Stimulated activated CD8-positive, alpha-beta memory T cell treated with anti-CD3 and anti-CD28 coated beads, Interleukin-12 subunit alpha, Interleukin-12 subunit beta, amount 100 ng/mL, for 1 hour (primary cell): ENCODE measurements at places on chromosomes 7 and 10.

GRCh38 chr10:127200646-127201045, 4.3 kb upstream of the INSYN2A start:
- no peak for DNase-seq

- no peak for DNase-seq
Measured at GRCh38 chr10:129101232-129101980, 365.6 kb upstream of the MGMT start.

DNA sequence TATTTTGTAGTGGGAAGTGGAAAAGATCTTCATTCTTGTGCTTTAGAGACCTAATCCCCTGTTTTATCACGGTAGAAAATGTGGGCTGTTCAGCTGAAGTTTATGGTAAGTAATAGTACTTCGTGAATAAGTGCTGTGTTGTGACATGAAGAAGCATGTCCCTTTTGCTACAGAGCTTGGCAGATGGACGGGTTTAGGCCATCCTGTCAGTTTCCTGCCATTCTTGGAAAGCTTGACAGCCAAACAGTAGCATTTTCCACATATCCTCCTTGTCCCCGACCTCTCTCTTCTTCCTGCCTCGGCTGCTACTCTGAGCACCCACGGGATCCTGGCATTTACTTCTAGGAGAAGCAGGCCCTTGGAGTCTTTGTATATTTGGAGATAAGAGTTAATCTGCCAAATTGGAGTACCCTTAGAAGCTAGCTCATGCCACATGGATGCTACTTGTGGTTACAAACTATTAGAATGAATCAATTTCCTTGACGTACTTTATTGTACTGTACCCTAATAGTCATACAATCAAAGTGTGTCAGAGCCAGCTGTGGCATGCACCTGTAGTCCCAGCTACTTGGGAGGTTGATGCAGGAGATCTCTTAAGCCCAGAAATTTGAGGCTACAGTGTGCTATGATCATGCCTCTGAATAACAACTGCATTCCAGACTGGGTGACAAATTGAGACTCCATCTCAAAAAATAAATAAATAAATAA, 39.2 kb downstream of the PNLIPRP3 start:
- no peak for DNase-seq

DNA sequence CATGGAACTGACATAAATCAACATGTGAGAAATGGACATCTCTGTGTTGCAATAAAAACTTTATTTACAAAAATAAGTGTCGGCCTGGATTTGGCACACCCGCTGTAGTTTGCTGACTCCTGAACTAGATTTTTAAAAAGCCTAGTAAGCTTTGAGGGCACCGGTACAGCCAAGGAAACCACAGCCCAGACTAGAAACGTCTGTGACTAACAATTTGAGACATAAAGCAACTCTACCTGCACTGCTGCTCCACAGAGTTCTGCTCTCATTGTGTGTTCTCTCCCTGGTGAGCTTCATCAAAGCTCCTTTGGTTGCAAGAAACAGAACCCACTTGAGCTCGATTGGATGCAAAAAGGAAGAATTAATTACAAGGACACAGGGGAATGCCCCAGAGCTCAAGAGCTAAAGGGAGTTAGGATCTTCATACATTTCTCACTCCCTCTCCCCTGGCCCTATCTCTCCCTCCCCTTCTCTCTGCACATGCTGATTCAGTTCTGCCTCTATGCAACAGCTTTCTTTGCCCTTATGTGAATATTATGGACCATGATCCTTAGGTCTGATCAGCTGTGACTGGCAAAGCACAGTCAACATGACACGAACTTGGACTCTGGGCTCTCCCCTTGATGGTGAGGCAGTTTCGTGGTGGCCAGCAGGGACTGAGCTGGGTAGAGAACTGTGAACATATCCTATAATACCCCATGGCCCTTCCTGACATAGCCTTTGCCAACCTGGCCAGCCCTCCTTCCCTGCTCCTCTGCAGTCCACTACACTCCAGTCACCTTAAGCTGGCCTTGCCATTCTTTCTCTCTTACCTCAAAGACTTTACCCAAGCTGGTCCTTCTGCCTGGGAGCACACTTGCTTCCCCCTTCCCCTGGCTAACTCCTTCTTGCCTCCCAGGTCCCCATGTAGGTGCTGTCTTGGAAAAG, 77.5 kb upstream of the YAE1 start:
- DNase-seq: no peak

- no peak for DNase-seq
Measured at GRCh38 chr7:121328508-121329190, at the start of gene WNT16. Gene WNT16 (plus strand): TSS chr7:121329000. CDS start chr7:121329293, 293 bp downstream.

DNA sequence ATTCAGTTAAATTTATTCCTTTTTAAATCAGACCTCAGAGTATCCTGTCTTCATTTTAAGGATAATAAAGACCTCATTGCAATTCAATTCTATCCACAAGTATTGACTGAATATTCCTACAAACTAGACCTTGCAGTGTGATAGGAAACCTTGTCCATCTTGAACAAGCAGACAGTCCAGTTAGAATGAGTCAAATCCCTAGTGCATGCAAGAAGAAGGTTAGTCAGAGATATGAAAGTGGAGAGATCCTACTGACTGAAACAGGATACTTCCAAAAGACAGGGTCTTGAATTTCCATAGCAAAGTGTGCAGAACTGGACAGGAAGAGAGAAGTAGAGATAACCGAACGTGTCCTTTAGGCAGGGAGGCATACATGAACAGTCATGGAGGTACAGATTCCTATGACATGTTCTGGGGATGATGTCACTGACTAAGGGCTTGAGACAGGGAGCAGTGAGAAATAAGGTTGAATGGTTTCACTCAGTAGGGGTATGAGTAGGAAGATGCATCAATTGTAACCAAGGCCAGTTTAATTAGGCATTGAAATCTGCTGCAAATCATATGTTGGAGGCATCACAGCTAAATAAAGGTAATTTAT, 45.2 kb downstream of the PPP1R3A start:
- no peak for DNase-seq

DNA sequence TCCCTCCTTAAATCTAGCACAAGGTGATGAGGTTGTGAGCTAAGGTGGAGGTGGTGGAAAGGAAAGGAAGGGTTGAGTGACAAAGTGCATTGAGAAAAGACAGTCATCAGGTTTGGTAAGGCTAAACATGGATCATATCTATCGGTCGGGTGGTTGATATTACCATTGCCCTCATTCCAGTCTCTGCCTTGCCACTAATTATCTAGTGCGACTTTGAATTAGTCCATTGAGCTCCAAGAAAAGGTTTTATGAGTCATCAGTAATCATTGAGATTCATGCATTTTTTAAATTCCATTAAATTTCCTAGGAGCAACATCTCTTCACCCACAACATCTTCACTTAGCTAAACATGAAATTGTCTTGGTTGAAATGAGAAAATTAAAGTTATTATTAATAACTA, 68.9 kb upstream of the FRMD4A start:
- no peak for DNase-seq

GRCh38 chr7:2956526-2957368, 86.9 kb downstream of the CARD11 start:
- no peak for DNase-seq

DNA sequence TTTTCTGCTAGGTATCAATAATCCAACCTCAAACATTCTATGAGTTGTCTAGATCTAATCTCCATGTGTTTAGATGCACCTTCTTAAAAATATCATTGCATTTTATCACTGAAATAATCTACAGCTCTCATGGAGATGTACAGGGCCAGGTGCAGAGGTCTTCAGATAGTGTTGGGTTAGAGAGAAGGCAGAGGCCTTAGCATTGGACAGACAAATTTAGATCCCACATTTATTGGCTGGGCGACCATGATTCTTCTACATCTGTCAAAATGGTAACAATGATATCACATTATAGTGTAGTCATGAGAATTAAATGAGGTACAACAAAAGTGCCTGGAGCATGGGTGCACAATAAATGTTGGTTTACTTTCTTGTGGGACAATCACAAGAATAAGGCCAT, 3.1 kb downstream of the ARHGAP22 start:
- no peak for DNase-seq

DNA sequence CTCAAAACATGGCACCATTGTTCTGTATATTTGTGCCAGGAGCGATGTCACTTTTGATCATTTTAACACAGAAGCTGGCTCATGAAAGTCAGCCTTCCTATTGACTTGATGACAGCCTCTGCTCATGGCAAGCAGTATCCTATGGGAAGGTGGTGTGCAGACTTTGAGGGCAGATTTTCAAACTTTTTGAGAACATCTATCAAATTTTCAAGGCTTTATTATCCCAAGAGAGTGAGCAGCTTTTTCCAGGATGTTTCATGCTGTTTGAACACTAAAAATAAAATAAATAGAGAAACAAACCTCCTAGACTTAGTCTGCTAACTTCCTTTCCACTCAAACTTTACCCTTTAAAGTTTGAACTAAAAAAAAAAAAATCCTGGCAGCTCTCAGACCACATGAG, 20.3 kb downstream of the FAM13C start:
- DNase-seq: no peak

DNA sequence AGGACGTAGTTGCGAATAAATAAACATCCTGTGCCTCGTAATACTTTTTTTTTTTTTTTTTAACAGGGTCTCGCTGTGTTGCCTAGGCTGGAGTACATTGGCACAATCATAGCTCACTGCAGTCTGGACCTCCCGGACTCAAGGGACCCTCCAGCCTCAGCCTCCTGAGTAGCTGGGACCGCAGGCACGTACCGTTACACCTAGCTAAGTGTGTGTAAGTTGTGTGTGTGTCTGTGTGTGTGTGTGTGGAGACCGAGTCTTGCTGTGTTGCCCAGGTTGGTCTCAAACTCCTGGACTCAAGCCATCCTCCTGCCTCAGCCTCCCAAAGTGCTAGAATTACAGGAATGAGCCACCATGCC, 573 bp upstream of the PON2 start:
- no peak for DNase-seq

DNA sequence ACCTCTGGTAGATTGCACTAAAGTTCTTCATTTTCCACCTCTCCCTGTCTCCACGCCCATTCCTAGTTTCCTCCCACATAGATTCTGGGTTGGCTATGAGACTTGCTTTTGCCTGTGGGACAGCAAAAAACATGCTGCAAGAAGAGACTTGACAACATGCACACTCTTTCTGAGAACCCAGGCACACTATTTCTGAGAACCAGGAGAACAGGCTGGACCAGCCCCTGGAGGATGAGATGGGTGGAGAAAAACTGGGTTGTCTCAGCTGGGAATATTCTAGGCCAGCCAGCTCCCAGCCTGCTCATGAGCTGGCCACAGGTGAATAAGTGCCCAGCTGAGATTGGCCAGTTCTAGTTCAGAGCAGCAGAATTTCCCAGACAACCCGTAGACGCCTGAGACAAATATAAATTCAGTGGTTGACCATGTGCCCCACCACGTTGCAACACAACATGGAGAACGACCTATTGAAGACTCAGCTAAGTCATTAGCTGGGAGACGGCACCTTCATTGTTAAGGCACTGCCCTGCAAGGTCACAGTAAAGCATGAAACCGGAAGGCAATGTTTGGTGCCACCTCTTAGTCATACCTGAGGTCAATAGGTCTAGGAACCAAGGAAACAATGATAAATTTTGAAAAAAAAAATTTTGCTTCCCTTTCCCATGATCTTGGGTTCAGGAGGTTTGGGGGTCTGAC, 92.7 kb upstream of the AKR1E2 start:
- DNase-seq: no peak

DNA sequence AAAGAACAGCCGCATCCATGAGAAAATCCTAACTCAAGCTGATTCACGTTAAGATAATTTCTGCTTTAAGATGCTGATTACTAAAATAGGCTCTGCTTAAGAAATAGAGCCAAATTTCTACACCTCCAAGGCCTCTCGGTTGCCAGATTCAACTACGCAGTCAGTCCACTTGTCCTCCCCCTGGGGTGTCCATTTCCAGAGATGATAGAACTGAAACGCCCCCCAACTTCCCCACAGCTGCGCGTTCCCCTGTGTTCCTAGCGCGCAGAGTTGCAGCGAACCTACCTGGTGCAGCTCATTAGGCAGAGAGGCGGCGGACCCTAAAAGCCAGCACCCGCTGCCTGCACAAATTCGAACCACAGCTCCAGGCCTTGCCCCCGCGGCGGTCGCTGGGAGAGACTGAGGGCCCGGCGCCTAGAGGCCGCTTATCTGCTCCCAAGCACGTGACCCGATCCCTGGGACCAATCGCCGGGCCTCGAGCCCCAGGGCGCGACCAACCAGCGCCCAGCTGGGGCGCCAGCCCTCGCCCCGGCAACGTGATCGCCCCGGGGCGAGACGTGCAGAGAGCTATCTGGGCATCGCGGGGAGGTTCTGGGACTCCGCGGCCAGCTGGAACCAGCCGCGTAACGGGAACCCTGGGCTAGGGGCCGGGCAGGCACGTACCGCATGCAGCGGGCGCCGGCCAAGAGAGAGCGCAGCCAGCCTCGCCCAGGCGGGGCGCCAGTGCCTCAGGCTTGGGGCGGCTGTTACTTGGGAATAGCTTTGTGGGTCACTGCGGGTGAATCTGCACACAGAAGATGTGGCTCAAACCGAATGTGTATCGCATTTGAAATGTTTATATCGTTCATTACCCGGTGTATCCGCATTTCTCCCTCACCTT, at the start of gene PPP1R3C:
PPP1R3C (minus strand) TSS at position 401 of the 880 bp plus-strand sequence; CDS start at position 299, 102 bp downstream.
- no peak for DNase-seq

- no peak for DNase-seq
Measured at GRCh38 chr10:61140765-61141392, 196.9 kb upstream of the RHOBTB1 start.

GRCh38 chr7:91112902-91113341, 151.3 kb upstream of the FZD1 start:
- no peak for DNase-seq

GRCh38 chr10:99927721-99928280, 81.9 kb downstream of the DNMBP start:
- no peak for DNase-seq

DNA sequence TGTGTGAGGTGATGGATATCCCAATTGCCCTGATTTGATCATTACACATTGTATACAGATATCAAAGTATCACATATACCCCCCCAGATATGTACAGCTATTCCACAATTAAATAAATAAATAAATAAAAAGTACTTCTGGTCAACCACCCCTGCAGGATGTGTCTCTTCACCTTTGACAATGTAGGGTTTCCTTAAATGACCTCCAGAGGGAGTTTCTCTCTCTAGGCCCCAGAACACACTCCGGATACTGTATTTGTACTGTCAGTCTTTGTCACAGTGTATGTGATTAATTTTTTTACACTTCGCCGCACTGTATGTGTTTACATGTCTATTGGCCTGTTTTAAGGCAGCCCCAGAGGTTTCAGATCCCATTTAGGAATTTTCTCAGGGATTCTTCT, 123.6 kb downstream of the ADCYAP1R1 start:
- no peak for DNase-seq

GRCh38 chr7:77823787-77824186, 25.2 kb downstream of the PHTF2 start:
- no peak for DNase-seq

DNA sequence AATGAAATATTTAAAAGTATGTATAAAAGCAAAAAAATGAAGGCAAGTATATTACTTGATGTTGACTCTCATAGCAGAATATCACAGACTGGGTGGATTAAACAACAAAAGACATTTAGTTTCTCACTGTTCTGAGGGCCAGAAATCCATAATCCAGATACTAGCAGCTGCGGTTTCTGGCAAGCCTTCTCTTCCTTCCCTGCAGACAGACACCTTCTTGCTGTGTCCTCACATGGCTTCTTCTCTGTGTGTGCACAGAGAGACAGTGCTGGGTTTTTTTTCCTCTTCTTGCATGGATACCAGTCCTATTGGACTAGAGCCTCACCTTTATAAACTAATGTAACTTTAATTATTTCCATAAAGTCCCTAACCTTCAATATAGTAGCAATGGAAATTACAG, 127.9 kb upstream of the AKR1E2 start:
- DNase-seq: no peak
